ENCODE measurements at places on chromosomes 6 and 20.

DNA sequence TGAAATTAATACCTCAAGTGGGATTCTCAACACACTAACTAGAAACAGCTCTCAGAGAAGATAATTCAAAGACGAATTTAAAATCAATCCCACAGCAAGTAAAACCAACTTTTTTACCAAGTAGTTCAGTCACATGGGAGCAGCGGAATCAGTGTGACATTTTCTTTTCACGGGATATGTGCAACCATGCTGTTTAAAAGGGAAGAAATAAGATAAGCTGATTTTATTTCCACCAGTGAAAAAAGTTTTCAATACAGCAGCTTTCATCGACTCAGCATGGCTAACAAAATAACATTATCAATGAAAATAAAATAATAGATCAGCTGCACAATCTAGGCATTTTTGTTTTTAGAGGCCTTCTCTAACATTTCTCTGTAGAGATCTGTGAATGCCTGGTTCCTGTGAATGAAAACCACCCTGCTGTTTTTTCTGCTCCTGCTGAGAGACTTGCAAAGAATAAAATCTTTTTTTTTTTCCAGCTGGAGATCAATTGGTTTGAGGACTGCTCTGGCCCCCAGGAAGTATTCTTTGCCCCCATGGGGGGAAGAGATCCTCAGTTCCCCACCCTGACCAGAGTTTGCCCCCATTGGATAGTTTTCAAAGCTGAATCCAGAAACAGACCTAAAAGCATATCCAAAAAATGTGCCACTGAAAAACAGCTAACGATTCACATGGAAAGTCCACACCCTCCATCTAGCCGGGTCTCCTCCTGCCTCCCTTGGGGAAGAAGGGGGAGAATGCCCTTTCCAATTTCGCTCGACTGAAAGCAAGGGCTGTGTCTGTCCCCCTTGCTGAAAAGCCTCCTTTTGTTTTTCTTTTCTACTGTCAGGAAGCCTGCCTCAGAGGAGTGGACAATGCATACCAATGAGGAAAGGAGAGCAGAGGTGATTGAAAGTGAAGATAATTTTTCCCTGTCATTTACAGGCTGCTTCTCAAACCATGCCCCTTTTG lies 317.6 kb downstream of the PRKN start:
- no peak for DNase-seq

- DNase-seq, result no peak
Measured at GRCh38 chr6:131844243-131844841, 36.5 kb downstream of the ENPP1 start.

DNA sequence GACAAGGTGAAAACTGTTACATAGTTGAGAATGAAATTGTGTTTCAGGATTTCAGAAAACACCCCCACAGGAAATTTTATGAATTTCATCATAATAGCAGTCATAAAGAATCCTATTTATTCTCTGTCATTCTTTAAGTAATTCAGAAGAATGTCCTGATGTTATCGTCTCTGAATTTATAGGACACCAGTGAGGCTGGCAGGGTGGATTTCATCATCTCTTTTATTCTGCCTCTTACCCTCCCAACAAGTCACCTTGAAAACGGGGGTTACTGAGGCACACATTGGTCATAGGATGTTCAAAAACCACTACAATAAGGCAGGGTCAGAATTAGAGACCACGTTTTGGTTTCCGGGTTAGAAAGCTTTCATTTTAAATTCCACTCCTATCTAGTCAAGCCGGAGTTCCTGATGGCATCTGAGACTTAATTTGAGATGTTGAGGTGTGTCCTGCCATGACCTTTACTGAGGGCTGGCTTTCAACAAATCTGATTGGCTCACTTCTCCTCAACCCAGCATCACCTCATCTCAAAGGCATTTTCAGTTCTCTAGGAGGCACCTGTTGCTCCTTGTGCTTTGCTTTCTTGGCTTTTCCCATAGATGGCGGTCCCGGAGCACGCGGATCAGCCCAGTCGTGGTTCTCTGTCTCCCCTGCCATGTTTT lies 230.6 kb upstream of the SUPT3H start:
- DNase-seq, result no peak

GRCh38 chr6:142173980-142174379 lies 26.9 kb downstream of the VTA1 start:
- DNase-seq, result no peak

DNA sequence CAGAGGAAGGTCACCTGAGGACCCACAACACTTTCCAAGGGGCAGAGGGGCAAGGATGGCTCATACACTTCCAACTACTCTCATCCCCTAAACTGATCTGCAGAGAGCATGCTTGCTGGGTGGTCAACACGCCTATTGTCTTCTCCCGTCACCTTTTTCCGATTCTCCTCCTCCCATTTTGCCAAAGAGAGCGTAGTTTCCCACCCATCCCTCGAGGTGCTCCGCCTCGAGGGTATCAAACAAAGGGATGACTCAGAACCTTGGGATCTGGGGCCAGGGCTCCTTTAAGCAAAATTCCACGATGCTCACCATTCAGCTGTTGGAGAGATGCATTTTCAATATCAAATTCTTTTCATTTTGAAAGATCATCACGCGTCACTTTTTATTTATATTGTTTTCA lies 507.5 kb upstream of the SULF2 start:
- DNase-seq, result no peak

GRCh38 chr6:121006024-121006423 lies 328.3 kb downstream of the TBC1D32 start:
- DNase-seq, result no peak
